Stimulated activated CD4-positive, alpha-beta T cell treated with anti-CD3 and anti-CD28 coated beads, Interleukin-4, amount 100 ng/mL, for 24 hours (primary cell): ENCODE measurements at places on chromosomes 6 and 20.
A peak's percentile ranks its signal among the peaks of the same experiment; 100 is the strongest.

DNA sequence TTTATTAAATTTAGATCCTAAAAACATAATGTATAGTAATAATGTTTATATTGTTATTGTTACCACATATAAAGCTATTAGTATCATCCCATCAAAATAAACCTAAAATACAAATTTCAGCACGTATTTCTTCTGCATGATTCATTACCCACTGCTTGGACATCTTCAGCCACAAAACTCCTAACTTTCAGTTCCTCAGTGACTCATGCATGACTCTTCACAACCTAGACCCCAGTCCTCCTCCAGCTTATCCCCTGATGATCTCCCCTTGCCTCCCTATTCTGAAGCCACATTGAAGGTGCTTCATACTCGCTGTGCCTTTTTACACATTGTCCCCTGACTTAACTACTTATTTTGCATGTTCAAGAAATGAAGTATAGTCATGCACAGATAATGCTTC, 11.2 kb upstream of the GPRC6A start:
- no peak for DNase-seq

DNA sequence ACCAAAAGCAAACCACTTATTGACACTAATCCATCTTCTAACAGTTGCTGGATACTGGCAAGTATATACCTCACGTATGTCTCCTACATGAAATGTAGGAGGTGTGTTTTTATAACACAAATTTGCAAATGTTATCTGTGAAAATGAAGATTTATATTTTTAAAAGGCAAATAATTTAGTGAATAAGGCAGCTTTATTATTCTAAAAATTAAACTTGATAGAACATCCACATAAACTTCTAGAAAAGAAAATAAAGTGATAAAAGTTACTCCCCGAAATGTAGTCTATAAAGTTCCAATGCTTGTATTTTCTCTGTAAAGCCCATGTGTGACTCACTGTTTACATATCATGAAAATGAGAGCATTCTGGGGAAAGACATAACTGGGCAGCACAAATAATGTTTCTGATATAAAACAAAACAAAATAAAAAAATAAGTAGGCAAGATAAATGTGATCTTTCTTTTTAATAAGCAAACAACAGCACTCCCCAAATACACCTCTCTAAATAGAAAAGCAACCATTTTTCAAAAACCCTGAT, 84.4 kb downstream of the MAP7 start:
- DNase-seq = no peak

DNA sequence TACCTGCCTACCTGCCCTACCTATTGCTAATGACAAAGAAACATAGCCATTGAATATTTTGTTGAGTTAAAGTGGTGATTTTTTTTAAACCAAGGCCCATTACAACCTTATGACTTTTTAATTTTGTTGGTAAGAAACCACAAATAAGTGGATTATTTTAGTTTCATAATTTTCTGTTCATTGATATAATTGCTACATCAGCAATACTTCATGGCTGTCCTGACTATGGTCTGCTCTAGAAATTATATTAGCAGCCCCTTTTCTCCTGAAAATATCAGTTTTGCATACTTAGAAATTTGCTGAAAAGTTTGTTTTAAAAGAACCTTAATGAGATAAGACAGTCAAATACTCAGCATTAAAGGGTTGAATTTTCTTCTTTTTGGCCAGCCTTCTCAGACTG, 106.5 kb downstream of the HIVEP1 start:
- DNase-seq = no peak

DNA sequence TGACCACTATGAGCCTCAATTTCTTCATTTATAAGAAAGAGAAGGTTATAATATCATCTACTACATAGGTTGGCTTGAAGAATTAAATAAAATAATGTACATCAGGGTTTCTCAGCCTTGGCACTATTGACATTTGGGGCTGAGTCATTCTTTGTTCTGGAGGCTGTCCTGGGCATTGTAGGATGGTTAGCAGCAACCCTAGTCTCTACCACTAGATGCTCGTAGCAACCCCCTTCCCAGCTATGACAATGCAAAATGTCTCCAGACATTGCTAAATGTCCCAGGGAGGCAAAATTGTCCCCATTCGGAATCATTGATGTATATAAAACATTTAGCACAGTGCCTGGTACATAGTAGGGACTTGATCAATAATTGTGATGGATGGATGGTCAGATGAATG, 152.1 kb downstream of the KHDC1L start:
- no peak for DNase-seq

DNA sequence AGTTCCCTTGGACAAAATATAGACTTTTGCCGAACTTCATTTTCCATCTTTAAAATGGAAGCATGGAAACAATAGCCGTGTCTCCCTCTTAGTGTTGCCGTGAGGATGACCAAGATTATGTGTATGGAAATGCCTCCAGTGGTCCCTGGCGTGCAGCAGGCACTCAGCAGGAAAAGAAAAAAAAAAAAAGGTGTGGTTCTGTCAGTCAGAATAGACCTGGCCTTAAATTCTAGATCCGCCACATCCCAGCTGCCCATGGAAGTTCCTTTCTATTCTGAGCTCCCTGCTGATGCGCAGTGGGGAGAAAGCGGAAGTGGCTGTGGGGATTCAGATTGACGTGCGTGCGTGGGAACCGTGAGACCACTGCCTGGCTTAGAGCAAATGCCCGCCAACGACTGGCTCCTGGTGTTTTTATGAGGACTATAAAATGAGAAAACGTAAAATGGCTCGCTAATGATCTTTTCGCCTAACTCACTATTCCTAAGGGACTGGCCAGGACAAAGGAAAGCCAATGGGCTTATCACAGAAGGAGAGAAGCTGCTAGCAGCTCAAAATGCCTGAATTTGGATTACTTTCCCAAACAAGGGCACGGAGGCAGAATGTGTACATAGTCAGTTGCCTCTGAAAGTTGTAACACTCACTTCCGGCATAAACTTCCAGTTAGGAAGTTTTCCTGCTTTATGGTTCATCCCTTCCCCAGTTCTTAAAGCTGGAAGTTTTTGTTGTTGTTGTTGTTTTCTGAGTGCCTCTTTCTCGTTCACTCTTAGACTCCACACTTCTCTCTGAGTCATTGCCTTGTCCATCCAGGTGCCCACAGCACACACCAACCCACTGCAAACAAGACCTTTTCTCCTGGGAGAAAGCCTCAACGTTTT, 11.4 kb upstream of the PDE10A start:
- no peak for DNase-seq

DNA sequence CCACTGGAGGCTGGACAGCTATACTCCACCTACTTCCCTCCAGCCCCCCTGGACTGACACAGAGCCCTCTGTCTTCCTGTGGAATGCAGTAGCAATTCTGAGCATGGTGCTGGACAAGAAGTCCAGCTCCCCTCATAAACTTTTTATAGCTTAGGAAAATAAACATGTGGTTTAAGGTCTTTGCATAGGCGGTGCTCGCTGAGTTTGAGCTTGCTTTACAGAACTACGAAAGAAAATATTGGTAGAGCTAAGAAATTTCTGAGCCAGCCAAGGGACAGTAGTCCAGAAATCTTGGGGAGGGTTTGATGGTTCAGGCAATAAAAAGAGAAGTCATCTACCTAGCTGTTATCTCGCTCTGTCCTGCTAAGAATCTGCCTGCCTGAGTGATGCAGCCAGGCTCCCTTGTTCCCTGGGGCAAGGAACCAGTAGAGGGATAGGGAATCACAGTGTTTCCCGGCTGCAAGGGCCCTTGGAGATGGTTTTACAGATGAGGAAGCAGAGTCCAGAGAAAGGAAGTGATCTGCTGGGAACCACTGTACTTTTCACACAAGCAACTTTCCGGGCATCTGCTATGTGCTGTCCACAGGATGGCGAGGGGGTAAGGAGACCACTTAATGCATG, 343.4 kb downstream of the CDC5L start:
- DNase-seq = no peak

GRCh38 chr6:17057322-17057721, 44.5 kb upstream of the STMND1 start:
- DNase-seq = no peak

DNA sequence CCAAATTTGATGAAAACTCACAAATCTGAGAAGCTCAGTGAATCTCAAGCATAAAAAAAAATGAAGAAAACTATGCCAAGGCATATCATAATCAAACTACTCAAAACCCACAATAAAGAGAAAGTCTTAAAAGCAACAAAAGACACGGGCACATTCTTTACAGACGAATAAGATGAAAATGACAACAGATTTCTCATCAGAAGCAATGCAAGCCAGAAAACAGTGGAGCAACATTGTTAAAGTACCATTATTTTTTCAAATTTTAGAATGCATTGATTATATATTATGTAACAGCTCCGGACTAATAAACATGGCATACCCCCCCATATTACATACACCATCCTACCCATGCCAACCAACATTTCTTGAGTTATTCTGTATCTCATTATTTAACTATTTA, 55.3 kb upstream of the INSM1 start:
- no peak for DNase-seq

- no peak for DNase-seq
Measured at GRCh38 chr20:45038745-45039474, 62.0 kb downstream of the KCNS1 start.

GRCh38 chr6:15183979-15184378, 61.9 kb upstream of the JARID2 start:
- DNase-seq = peak; percentile 43

DNA sequence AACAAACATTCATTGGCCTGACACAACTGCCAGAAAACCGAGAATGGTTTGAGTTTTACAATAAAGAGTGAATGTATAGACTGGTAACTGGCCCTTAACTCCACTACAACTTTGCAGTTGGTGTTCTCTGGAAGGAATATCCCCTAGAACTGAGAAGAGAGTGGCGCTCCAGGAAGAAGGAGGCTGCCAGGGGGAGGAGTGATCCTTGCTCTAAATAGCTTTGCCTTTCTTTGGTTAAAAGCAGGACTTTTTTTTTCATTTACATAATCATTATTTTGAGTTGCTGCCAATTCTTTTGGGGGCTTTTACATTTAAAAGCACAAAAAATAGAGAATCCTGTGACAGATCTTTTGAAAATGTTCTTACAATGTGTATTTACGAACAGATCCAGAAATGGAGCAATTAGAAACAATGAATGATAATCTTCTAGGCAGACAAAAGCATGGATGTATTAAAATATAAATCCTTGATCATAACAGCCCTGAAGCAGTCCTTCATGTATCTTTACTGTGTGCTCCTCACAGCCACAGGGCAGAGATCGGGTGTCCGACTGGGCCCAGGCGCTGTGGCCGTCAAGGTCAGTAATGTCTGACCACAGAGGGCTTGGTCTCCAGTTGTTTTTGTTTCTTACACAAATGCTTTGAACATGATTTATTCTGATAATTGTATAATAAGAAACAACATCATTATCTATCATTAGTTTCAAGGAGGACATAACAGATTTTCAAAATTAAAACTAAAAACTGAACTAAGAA, 612.2 kb downstream of the HDGFL1 start:
- DNase-seq = no peak

GRCh38 chr20:16419138-16419715, 154.0 kb downstream of the KIF16B start:
- no peak for DNase-seq

DNA sequence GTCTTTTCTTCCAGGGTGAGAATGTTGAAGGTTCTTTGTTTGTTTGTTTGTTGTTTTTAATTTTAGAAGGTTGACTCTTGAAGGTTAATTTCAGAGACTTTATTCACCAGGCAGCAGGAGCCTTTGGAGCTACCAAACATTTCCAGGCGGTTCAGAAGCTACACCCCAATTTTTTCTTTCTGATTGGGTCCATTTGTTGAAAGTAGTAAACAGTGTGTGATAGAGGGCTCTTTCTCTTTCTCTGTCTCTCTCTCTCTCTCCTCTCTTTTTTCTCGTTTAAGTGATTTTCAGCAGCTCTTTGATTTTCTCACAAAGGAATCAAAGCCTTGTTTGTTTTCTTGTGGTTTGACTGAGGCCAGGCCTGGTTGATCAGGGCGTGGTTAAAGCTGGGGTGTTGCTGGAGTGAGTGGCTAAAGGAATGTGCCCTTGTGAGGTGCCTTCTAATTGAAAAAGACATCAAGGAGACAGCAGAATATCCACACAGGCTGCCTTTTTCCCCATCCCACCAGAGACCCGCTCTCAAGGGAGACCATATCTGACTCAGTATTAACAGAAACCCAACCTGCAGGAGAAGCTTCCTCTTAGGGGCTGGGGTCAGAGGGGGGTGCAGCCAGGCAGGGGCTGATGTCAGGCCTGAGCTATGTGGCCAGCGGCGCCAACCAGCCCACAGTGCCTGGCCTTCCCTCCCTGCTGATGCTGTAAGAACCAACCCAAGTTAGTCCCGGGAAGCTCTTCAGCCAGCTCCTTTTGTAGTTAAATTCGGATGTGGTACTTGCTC, 40.4 kb upstream of the NAA20 start:
- DNase-seq = no peak

DNA sequence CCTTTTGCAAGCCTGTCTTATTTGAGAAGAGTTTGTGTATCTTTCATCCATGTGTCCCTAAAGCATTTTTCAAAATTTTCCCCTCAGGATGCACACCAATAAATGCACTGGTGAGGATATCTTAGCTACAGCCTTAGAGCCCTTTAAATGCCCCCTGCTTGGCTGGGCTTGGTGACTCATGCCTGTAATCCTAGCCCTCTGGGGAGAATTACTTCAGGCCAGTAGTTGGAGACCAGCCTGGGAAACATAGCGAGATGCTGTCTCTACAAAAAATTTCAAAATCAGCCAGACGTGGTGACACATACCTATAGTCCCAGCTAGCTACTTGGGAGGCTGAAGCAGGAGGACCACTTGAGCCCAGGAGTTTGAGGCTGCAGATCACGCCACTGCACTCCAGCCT, 33.8 kb upstream of the PLCB4 start:
- no peak for DNase-seq

GRCh38 chr6:82863781-82864180, 201.9 kb downstream of the UBE3D start:
- no peak for DNase-seq

DNA sequence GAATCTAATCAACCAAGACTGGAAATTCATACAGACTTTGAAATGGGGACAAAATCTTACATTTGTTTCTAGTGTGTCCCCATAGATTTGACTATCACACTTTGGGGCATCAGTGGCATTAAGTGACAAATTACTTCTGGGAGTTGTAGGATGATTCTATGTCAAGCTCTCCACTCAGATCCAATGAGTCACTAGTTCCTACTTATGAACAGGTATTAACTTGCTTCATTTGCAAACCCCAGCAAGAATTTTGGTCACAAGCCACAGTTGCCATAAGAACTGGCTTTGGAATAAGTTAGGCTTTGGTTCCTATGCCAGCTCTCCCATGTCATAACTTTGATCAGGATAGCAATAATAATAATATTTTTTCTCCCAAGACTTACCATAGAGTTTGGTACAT, 77.6 kb upstream of the PTPRK start:
- DNase-seq = no peak

DNA sequence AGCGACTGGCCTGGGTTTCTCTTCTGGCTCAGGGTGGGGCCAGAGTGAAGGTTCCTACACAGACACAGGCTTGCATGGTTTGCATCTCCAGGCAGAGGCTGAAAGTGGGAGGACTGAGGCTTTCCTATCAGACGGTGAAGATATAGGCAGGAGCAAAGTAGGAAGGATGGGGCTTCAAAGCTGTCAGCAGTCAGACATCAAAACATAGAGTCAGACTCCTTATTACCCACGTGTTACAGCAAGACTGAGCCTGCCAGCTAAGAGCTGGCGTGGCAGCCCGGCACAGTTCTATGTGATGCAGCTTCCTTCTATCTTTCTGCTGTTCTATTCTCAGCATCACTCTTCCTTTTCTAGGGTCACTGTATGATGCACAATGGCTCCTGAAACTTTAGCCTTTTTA, 445.1 kb downstream of the DOK5 start:
- no peak for DNase-seq
